ENCODE measurements at places on chromosomes 7 and 10.

- no peak for DNase-seq
Observed at GRCh38 chr7:1142051-1142635, 17.9 kb downstream of the ZFAND2A start.

DNA sequence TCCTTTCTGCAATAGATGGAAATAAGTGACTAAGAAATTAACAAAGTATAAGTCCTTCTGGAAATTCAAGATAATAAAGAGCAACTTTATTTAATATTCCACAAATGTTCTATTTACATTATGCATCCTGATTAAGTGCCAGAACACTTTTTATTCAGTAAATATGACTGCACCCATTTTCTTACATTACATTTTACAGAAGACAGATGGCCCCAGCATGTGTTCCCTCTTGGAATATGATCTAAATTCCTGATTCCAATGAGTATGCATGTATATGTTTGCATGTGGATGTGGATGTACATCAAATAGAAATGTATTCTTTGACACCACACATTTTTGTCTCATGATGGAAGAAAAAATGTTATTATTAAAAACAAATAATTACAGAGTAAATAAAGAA is 628.7 kb upstream of the SEMA3D start:
- DNase-seq = no peak

DNA sequence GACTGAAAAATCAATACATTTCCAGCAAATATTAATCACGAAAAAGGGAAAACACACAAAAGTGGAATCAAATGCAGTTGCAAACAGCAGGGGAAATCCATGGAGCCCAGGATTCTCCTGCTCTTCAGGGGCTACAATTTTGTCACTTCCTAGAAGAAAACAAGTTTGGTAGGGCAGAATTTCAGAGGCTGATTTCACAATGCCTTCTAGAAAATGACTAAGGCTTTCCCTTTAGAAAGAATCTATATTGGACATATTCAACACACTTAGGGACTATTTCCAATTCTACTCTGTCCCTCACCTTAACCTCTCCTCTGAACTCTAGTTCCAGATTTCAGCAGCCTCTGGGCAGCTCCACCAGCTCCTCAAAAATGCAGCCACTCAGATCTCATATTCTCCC is 111.3 kb downstream of the HECTD2 start:
- DNase-seq = no peak

GRCh38 chr10:132849546-132850031 is 63.6 kb upstream of the NKX6-2 start:
- DNase-seq = no peak

- peak; percentile 18 for DNase-seq
Observed at GRCh38 chr10:122435212-122435827, 19.1 kb upstream of the ARMS2 start.

DNA sequence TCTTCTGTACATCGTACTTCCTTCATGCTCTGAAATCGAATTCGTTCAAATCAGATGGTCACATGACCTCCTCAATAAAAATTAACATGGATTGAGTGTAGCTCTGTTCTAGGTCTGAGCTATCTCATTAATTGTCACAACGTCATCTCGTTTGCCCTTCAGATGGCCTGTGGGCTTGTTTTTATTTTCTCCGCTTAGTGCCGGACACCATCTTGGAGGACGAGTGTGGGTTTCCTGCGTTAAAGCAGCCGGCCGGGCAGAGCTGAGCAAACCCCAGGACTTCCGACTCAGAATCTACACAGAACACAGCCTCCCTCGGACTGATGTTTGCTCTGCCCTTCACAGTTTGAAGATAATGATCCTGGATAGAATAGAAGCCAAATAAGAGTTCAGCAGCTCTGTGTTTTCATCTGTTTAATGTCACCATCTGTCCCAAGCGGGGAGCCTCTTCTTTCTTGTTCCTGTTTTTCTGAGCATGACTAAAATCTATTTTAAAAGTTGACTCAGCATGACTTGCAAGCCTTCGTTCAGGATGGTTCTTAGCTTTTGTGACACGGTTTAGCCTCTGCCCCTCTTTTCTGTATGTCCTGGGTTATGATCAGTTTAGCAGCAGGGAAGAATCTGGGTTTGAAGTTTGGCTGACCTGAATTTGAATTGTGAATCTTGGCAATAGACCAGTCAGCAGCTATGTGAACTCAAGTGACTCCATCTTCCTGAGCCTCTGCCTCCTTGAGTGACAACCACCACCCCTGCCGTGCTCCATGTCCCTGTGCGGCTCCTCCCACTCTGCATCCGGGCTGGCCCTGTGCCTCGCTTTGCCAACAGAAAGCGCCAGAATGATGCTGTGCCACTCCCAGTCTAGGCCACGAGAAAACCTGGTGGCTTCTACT is 30.6 kb upstream of the GALNTL5 start:
- peak; percentile 36 for DNase-seq

DNA sequence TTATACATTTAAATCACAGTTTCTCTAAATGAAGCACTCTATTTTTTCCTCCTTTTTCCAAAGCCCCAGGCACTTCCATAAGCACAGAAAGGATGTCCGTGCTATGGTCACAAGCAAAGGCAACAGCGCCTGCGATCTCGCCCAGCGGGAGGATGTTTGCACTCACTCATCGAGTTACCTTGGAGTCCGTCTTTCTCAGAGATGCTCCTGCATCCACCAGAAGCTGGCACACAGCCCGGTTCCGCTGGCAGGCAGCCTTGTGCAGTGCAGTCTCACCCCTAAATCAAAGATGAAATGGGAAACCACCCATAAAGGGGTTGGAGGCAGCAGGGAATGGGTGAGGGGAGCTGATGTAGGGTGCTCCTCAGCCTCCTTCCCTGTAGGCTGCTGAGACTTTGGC is 51.9 kb upstream of the PTN start:
- DNase-seq = no peak

GRCh38 chr7:107147464-107148393 is 21.1 kb upstream of the HBP1 start:
- peak; percentile 72 for DNase-seq

- no peak for DNase-seq
Observed at GRCh38 chr10:101008823-101009423, 9.3 kb downstream of the LZTS2 start.

DNA sequence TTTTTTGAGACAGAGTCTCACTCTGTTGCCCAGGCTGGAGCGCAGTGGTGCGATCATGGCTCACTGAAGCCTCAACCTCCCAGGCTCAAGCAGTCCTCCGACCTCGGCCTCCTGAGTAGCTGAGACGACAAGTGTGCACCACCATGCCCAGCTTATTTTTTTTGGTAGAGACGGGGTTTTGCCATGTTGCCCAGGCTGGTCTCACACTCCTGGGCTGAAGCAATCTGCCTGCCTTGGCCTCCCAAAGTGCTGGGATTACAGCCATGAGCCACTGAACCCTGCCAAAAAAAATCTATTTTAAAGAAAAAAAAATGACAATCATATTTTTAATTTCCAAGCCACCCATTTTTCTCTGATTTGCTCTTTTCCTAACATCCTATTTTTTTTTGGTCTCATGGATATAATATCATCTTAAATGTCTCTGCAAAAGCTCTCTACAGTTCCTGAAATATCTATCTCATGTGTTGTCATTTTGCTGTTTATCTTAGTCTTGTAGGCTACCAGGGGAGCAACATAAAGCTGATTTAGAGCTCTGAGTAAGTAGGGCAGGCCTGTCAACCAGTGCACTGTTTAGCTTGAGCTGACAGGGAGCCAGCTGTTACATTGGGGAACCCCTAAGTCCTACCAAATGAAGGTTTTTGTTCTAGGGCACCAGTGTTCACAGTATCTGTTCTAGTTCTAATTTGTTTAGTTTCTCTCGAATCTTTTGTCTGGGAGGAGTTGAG is 29.9 kb upstream of the HBP1 start:
- no peak for DNase-seq

DNA sequence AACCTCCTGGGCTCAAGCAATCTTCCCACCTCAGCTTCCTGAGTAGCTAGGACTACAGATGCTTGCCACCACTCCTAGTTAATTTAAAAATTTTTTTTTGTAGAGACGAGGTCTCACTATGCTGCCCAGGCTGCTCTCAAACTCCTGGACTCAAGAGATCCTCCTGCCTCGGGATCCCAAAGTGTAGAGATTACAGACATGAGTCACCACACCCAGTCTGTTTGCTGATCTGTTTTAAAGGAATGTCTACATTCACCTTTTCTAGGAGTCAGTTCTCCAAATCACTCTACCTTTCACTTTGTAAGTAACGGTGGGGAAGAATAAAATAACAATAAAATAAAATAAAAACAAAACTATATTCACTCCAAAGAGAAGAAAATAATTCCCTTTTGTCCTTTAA is 86.6 kb upstream of the AGBL3 start:
- DNase-seq = no peak

- DNase-seq = no peak
Observed at GRCh38 chr10:55410415-55410885, 609.4 kb upstream of the PCDH15 start.

DNA sequence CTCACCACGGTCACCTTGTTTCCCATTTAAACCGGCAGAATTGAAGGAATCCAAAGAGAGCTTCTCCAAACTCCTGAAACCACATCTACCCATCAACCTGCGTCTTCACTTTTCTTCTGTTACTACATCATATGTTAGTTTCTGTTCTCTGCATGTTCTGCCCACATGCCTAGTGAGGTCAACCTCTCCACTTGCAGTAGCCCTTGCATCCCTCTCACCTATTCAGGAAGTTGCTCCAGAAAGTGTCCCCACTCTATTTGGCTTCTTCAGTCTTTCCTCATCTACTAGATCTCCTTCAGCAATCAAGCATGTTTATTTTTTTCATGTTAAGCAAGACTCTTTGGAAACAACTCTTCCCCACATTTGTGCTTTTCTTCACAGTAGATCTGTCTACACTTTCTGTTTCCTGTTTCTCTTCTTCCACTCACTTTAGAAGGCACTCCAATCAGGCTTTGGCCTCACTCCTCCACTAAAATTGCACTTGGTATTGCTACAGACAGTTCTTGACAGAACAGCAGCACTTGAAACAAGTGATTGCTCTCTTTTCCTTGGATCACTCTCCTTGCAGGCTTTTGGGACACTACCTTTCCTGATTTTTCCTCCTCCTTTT is 7.5 kb downstream of the SAMD9L start:
- DNase-seq = no peak

DNA sequence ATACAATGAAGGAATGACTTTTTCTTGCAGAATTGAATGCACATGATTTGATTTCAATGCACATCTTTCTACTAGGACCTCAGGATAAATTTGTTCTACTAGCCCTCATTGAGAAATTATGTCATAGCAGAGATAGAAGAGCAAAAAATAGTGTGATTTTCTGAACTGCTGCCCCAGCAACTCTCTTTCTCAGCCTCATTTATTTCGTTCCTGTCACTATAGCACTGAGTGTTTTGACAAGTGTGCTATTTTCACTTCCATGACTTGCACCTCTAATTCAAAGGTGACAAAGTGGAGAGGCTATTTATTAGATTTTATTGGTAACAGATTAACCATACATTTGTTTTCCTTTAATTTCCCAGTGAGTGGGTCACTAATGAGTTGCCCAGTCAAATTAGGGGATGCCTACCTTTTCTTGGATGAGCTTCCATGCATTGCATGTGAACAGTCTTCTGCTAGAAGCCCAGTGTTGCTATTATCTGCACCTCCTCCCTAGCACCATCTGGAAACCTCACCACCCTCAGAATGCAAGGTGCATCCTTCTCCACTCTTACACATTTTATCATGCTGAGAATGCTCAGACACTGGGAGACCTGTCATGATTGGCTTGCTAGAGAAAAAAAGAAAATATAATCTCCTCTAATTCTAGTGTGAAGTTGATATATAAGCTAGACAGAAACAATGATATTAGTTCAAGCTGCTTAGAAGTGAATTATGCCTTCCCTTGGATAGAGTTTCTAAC is 119.6 kb upstream of the CTTNBP2 start:
- no peak for DNase-seq
